ENCODE measurements at places on chromosomes 6 and 20.

DNA sequence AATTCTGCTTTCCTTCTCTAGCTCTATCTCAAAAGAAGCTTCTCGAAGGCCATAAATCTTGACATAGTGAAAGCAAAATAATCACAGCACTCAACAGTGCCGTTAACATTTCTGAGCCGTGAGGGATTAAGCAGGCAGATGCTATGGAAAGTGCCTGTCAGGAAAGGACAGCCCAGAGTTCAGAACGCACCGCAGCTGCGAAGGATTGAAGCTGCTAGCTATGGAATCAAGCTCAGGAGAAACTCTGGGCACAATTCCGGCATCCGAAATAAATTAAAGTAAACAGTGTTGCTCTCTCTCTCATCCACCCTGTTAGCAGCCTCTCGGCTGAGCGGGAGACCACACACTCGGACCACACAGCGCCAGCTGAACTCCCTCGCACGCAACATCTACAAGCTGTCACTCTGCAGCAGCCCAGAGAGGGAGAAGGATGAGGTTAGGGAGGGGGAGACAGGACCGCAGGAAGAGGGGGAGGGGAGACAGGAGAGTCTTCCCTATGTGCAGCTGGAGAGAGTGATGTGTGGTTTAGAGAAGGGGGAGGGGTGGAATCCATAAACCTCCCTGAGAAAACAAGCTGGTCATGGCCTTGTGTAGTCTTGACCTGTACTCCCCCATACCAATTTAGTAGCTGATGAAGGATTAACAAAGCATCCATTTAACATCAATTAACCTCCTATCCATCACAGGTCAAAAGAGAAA is 9.0 kb downstream of the EXOC2 start:
- peak; percentile 52 for DNase-seq

DNA sequence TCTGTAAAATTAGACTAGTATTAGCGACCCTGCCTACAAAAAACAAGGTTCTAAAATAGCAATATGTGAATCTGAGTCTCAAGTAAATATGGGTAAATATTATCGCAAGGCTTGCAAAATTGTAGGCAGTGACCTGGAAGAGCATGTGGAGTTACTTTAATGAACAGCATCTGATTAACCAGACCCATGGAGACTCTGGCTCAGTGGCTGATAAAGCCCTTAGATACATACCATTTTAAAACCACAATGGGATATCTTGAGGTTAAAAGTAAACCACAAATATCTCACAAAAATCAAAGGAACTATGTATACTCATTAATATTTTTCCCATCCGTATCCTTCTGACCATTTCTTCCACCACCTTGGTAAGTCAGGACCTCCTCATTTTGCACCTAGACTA is 187.0 kb downstream of the MTFR2 start:
- DNase-seq, result no peak

- DNase-seq, result no peak
Observed at GRCh38 chr6:73640179-73640750, 13.5 kb downstream of the SLC17A5 start.

DNA sequence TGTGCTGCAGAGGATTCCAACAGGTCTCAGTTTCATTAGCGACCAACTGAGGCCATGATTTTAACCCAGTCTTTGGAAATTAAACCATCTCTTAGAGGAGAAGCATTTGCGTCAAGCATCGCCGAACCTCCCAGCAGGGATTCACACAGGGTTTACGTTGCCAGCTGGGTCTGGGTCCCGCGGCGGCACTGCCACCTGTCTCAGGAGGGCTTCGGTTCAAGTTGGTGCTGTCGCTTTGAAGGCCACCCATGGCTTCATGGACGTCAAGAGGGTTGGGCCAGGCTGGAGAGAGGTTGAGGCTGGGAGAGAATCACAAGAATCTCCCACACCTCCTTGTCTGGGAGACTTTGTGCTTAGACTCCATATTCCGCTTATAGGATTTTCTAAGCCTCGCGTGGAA is 43.0 kb upstream of the FRMD1 start:
- DNase-seq, result no peak

DNA sequence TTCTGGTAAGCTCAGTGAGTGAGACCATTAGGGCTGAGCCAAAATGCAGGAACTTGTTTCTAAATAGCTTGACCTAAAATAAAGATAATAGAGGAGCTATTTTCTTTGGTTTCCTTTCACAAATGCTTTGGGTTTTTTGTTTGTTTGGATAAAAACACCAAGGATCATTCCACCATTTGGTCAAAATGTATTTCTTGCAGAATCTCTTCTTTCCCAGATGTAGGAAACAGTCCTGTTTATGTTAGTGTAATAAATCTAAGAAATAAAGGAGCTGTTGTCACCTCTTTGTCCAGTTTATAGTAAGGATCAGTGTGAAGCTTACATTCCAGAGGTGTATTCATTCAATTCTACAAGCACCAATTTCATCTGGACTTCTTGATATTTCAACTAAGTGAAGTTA is 297.8 kb downstream of the GJA1 start:
- no peak for DNase-seq
